ENCODE measurements at places on chromosomes 2 and 18.

DNA sequence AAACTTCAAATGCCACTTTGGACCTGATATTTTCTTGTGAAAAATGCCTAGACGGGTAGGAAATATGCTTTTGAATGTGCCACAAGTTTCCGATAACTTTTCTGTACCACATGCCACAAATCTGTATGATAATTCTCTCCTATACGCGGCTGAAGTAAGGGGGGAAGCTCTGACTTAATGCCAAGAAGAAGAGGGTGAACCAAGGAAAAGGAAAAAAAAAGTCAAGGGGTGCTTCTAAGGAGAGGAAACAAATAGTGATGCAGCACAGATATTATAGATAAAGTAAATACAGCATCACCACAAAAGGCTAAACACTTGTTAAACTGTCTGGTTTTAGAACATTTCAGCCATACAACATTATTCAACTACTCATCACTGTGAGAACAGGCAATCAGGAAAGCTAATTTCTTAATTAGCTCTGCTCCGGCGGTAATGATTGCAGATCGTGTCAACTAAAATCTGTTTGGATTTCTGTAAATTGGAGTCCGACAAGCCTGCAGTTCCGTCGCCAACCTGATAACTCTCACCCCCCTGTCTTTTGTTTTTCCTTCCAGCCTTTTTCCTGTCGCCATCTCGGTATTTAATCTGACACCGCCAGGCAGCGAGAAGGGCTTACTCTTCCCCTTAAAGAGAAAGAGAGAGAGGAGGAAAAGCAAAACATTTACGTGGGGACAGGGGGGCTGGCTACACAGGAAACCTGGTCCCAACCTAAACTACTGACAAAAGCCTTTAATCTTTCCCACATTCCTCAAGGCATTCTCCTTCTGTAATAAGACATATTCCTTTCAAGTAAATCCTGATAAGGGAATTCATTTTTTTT, 67.5 kb downstream of the ZEB2 start:
- peak; percentile 39 for DNase-seq

- peak; percentile 9 for DNase-seq
Observed at GRCh38 chr2:176534798-176535466, 265.7 kb downstream of the MTX2 start.

GRCh38 chr2:200613692-200614091, 27.9 kb downstream of the AOX1 start:
- DNase-seq: no peak

DNA sequence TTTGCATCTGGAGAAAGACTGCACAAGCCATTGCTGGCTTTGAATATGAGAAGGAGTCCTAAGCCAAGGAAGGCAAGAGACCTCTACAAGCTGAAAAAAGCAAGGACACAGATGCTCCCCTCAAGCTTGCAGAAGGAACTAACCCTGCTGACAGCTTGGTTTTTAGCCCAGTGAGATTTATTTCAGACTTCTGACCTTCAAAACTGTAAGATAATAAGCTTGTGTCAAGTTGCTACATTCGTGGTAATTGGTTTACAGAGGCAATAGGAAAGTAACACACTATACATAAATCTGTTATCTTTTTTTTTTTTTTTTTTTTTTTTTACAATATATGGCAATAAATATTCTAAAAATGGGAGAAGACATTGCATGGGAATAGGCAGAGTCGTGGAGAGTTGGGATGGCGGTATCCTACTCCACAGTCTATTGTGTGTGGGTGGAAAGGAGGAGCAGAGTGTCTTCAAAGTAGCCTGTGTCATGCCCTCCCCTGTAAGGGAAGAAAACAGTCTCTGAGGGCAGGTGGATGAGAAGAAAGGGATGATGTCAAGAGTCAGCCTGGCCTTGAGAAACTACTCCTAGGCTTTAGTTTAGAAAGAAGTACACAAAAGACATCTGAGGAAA, 196.9 kb downstream of the THSD7B start:
- no peak for DNase-seq

- no peak for DNase-seq
Observed at GRCh38 chr2:77434880-77435279, 87.3 kb downstream of the LRRTM4 start.

- DNase-seq: no peak
Observed at GRCh38 chr2:174892546-174892945, 112.6 kb downstream of the CHN1 start.

- DNase-seq: no peak
Observed at GRCh38 chr2:176826984-176827668, 385.5 kb upstream of the HNRNPA3 start.

GRCh38 chr2:28623582-28624405, 127.8 kb upstream of the PPP1CB start:
- no peak for DNase-seq

DNA sequence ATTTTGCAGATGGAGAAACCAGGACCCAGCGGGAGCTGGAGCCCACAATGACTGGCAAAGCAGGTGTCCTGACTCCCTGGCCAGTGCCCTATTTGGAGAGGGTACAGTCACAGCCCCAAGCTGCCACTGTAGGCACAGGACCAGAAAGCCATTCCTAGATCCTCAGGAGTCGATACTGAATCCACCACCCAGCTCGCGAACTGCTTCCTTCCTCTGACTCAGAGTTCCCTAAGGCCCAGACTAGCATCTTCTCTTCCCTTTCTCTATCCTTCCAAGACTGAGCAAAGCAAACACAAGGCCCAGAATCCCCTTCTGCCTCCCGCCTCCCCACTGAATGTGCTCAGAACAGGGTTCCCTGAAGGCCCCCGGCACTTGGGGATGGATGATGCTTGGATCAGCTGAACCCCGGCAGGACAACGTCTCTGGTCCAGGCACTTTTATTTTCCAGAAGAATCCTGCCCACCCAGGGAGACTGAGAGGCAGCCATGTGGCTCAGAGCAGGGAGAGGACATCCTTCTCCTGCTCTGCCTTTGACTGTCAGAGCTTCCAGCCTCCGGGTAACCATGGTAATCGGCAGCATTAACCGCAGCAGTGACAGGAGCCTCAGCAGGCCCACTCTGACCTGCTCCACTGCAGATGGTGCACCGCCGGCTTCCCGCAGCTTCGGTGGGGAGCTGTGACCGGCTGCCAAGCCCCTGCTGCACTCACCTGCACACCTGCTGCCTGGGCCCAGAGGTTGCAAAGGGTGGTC, 34.8 kb upstream of the KLHL29 start:
- no peak for DNase-seq

- no peak for DNase-seq
Observed at GRCh38 chr2:113112441-113112840, 15.0 kb upstream of the IL1RN start.

DNA sequence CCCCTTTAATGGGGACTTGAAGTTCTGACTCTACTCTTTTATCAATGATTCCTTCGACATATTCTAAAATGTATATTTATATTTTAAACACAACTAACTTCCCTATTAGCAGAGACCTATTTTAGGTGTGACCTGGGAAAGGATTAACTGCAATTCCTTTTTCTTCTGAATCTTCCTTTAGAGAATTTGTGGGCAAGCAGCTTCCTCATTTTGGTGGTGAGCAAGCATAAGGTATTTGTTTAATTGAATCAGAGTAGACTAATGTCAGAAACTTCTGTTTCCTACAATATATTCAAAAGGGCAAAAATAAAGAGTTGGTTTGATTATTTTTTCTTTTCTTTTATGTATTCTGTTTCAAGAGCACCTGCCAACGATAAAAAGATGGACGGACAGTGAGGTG, 237.0 kb downstream of the IKZF2 start:
- no peak for DNase-seq

GRCh38 chr2:33946193-33946592, 347.1 kb upstream of the FAM98A start:
- no peak for DNase-seq

GRCh38 chr2:168731616-168732015, 70.8 kb upstream of the NOSTRIN start:
- DNase-seq: no peak

- DNase-seq: no peak
Observed at GRCh38 chr18:10585260-10585659, 59.4 kb downstream of the NAPG start.

- no peak for DNase-seq
Observed at GRCh38 chr2:60306267-60306861, 247.1 kb downstream of the BCL11A start.

DNA sequence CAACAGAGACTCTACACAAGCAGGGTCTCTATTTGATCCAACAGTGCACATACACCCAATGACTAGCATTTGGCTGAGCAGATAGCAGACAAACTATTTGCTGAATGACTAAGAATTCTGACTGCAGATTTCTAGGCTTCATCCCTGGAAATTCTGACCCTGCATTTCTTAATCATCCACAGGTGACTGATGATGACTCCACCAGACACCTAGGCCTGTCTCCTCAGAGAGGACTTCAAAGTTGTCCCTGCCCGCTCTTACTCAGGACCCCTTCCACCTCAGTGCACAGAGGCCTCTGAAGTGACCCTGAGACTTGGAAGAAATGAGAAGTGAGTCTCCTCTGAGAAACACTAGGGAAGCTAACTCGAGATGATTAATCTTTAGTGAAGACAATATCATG, 51.3 kb downstream of the SEPTIN10 start:
- DNase-seq: no peak

- DNase-seq: no peak
Observed at GRCh38 chr2:84876369-84876768, 4.5 kb downstream of the TRABD2A start.

- DNase-seq: peak; percentile 30
Observed at GRCh38 chr2:214706986-214707385, 102.5 kb downstream of the BARD1 start.

- DNase-seq: no peak
Observed at GRCh38 chr2:25368660-25369059, 26.9 kb upstream of the DNMT3A start.
